Stimulated activated CD4-positive, alpha-beta T cell treated with anti-CD3 and anti-CD28 coated beads, Interleukin-2, amount 100 ng/mL, for 4 hours (primary cell): ENCODE measurements at places on chromosomes 2 and 18.

- peak; percentile 2 for DNase-seq
These were observed 151.3 kb downstream of the NEDD4L start for GRCh38 chr18:58195278-58195765.

- no peak for DNase-seq
These were observed 446.8 kb upstream of the GCFC2 start for GRCh38 chr2:76157531-76157930.

GRCh38 chr18:22069916-22070315, 99.5 kb upstream of the GATA6 start:
- DNase-seq = no peak

GRCh38 chr2:13240789-13241487, 524.2 kb downstream of the TRIB2 start:
- no peak for DNase-seq

GRCh38 chr18:51278045-51278649, 80.7 kb upstream of the MEX3C start:
- DNase-seq = no peak

DNA sequence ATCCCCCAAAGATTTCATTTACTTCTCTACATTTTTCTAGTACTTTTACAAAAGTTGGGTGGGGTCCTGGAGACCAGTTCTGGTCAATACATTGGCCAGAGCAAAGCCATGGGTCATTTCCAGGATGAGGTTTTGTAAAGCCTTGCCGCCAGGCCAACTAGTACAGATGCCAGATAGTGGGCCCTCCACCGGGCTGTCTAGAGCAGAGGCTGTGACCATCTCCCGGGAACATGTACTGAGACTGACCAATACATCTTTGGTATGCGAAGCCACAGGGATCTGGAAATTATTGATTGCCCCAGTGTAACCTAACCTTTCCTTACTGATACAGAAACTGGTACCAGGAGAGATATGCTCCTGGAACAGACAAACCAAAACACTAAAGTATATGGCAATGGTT, 599.2 kb downstream of the ADCYAP1 start:
- DNase-seq = no peak

DNA sequence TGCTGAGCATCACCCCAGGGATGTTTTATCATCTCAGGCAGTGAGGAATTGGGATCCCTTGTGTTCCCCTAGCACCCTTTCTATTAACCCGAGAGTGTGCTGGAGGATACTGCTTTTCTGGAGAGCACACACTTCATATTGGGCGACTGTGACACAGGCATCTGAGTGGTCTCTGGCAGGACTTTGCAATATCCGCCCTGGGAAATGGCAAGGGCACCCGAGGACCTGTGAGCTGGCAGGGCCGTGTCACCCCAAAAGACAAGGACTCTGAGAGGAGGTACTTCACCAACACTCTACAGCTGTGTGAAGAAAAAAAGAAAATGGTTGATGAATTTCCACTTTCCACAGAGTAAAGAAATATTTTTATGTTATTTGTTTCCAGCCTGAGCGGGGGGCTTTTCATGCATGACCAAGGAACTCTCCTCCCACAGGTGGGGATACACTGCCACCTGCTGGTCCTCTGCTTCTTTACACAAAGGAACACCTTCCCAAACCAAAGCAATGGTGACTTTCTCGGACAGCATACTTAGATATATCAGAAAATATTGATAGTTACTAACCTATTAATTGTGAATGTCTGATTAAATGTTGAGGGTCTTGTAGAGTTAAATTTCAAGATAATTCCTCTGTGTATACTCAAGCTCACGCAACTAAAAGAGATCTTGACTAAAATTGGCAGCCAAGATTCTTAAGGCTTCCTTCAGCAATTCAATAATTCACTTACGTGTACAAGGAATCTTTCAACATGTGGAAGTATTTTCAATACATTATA, 45.9 kb upstream of the REG3G start:
- no peak for DNase-seq

DNA sequence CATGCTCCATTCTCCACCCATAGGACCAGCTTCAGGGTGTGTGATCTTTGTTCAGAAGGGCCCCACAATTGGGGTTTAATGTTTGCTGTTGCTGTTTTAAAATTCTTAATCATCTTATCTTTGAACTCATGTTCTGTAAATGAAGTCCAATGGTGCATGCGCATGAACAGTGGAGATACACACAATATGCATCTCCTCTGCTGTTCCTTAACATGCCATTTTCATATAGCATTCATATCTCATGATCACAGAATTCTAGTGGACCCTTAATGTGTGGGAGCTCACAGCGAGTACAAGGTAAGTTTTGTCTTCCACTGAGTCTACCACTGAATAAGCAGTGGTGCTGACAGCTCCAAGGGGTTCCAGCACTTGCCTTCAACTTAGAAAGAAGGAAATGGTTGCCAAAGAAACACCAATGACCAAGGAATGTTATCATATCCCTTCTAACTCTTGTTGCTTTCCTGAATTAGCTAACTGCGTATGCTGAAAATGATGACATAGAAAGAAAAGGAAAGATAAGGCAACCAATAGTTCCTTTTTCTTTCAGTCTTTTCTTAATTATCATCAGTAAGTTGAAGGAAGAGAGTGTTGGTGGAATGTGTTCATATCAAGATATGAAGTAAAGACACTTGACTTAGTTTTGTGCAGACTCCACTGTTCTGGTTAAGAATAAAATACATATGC, 258.9 kb upstream of the FBXO11 start:
- DNase-seq = no peak

DNA sequence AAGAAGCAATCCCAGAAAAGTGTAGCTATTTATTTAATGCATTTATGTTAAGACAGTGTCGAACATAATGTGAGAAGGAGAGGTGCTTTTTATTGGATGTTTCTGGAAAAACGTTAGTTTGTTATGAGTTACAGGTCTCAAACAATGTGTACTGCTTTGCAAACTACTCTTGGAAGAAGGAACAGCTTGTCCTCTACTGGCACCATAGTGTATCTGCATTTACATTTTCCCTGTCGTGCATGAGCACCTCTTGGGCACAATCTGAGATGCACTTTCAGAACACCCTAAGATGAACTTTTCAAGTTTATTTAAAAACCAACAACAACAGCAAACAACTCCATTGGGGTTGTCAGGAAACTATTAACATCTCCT, 22.8 kb downstream of the CCNYL1 start:
- DNase-seq = no peak

DNA sequence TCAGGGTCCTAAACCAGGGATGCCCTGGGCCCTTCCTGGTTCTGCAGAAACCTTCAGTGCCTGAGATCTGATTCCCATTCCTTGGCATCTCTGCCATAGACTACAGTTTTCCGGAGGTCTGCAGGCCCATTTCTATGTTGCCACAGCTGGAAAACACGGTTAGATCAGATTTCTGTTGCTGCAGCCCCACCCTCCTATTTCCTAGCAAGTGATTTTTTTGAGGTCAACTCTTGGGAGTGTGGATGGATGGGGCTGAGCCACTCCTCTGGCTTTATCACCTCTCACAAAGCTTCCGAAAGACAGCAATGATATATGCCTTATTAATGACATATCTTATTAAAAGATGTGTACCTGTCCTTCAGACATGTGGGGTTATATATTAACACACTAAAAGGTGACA, 56.3 kb downstream of the ZAP70 start:
- no peak for DNase-seq

- DNase-seq = no peak
These were observed 154.4 kb upstream of the SERTAD2 start for GRCh38 chr2:64808092-64808491.

DNA sequence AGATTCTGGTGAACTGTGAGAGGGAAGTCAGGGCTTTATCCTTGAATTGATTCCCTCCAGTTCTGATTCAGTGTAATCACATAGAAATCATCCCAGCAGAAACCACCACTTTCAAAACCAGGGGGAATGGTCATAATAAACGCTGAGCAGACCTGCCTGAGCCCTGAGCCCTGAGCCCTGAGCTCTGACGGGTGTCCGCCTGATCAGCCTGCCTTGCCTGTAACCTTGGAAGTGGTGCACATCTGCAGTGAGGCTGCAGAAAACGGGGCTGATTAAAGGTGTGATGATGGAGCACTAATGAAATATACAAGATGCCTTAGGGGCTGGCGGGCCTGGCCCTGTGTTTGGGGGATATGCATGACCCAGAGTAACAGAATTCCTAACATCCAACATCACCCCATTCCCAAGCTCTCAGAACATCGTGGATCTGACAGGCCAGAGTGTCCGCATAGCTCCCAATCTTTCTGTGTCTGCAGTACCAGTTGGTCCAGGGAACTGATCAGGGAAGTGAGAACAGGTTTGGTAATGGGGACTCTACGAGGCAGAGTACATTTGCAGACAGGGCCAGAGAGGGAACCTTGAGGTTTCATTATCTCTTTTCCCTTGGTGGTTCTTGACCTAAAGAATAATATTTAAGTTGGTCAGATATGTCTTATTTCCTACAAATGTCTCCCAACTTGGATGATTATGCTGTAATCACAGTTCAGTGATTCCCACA, 37.8 kb downstream of the KCTD18 start:
- DNase-seq = no peak
